ENCODE measurements at places on chromosomes 6 and 20.
A peak's percentile ranks its signal among the peaks of the same experiment; 100 is the strongest.

GRCh38 chr6:127102299-127102698, 16.2 kb upstream of the RSPO3 start:
- peak; percentile 64 for DNase-seq

- DNase-seq: no peak
These were observed 9.5 kb downstream of the SEMG2 start for GRCh38 chr20:45230631-45231030.

DNA sequence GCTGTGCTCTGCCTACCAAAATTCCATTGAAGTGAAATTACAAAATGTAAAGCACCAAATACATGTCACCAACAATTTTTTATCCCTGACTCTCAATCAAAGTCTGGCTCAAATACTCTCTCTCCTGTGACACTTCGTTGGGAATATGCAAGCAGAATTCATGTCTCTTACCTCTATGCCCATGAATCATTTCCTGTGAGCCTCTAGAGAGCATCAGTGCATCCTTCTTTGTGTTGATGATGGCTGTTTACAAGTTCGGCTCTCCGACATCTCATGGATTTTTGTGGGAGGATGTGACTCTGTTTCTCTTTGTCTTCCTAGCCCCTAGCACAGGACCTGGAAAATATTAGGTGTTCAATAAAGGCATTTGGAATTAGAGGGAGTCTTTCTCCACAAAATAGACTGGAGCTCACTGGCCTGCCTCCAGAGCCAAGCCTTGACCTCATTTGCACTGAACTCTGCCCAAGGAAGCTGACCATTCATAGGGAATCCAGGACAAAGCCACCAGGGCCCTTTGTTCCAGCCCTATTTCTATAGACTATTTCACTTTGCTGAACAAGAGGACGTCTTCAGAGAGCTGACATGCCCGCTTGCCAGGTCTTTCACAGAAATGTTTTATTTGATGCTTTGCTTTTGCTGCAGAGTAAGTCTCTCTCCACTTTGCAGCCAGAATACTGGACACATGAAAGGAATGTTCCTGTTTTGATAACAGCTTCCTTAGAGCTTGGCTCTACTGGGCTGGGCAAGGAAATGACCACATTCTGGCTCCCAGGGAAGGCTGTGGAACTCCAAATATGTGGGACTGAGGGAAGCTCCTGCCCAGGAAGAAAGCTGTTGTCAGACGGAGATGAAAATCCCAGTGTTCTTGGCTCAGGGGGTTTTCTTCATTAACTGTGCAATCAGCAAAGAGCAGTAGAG, 194.5 kb upstream of the CDYL start:
- DNase-seq: peak; percentile 94

GRCh38 chr20:43746344-43747137, 19.7 kb upstream of the GTSF1L start:
- DNase-seq: peak; percentile 23

DNA sequence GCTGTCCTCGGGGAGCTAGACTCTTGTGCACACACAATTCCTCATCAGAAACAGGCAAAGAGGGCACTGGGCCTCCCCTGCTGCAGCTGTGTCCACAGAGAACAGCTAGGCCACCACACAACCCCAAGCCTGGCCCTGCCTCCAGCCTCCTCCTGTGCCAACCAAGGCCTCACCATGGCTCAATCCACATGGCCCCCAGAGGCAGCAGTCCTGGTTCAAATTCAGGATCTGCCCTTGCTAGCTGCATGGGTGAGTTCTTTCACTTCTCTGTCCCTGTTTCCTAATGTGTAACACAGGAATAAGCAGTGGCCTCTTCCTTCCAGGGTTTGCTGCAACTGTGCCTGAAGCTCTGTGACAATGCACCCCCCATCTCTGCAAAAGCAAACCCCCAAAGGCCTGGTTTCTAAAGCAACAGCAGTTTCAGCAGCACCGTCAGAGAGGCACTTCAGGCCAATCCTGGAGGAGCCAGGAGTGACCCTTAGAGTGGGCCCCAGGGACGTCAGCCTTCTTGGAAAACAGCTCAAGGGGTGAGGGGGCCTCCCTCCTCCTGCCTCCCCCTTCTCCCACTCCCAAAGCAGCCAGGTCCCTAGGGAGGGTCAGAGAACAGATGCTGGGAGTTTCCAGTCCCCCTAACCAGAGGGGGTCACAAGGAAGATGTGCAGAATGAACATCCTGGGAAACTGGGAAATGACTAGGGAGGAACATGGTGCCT, 2.2 kb downstream of the ADISSP start:
- no peak for DNase-seq

GRCh38 chr6:35492258-35492973, 4.5 kb downstream of the TEAD3 start:
- no peak for DNase-seq

DNA sequence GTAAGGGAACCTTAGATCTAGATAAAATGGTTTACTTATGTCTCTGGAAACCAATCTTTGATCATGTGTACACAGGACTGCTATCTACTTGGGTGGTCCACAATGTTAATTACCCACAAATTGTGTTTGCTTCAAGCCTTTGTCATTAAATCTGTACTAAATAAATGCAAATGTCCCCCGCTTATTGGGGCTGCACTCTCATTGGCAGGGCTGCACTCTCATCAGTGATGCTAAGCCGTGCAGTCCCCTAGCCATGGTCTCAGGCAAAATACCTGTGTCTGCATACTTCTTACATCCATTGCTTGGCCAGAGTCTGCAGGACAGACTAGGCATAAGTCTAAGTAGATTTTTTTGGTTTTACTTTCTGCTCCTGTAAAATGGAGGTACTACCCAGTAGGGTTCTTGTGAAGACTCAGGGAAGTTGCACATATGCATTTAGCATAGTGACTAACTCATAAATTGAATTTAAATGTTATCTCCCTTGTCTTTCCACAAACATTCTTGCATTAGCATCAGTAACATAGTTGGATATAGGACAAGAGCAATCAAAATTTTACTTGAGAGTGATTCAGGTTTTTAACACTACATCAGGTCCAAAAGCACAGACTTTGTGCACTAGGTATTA, 117.4 kb downstream of the ASCC3 start:
- DNase-seq: no peak

- DNase-seq: no peak
These were observed 104.2 kb upstream of the MLN start for GRCh38 chr6:33908025-33908424.

GRCh38 chr6:33950472-33950881, 146.7 kb upstream of the MLN start:
- DNase-seq: no peak

- DNase-seq: no peak
These were observed 40.0 kb downstream of the BICRAL start for GRCh38 chr6:42821846-42822245.

- DNase-seq: no peak
These were observed 103.2 kb upstream of the ARMC2 start for GRCh38 chr6:108744996-108745395.

GRCh38 chr20:61170496-61171320, 81.4 kb upstream of the CDH4 start:
- no peak for DNase-seq

DNA sequence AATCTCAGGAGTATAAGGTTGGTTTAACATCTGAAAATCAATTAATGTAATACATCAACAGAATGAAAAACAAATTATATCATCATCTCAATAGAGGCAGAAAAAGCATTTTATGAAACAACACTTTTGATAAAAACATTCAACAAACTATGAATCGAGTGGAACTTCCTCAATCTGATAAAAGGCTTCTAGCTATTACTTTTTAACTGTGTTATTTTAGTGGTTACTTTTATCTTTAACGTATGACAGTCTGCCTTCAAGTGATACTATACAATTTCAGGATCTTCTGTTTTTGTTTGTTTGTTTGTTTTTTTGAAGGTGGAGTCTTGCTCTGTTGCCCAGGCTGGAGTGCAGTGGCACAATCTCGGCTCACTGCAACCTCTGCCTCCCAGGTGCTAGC, 73.7 kb downstream of the ZFAND3 start:
- no peak for DNase-seq

DNA sequence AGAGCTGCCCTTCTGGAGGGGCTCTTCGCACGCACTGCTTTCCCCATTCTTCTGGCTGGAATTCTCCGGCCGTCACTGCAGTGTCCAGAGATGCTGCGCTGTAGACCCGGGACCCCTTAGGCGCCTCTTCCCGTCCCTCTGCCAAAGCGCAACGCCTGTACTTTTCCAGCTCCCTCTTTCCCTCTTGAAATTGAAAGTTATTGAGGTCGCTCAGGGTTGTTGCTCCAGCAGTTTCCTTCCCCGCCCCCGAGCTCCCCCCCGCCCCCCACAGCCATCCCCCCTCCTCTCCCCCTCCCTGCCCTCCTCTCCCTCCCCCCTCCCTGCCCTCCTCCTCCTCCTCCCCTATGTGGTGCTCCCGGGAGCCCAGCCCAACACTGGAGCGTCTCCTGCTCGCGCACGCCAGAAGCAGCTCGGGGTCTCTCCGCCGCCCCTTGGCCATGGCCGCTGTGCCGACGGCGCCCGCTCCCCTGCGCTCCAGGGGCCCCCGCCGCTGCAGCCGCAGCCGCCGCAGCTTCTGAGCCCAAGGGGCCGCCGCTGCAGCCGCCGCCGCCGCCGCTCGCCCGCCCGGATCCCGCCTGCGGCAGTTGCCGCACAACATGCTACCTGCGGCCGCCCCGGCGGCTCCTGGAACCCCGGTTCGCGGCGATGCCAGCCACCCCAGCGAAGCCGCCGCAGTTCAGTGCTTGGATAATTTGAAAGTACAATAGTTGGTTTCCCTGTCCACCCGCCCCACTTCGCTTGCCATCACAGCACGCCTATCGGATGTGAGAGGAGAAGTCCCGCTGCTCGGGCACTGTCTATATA, at the start of gene RSPO3:
Gene RSPO3, plus strand, starts transcription at position 374 of the 804 bp plus-strand sequence. CDS start 522 bp downstream, outside the sequence.
- DNase-seq: peak; percentile 14

- DNase-seq: peak; percentile 47
These were observed 147.0 kb downstream of the SOX4 start for GRCh38 chr6:21740376-21741124.

GRCh38 chr20:62653951-62654685, 11.8 kb downstream of the SLCO4A1 start:
- DNase-seq: no peak

- DNase-seq: no peak
These were observed 23.3 kb downstream of the RNF146 start for GRCh38 chr6:127289934-127290333.
